ENCODE measurements at places on chromosomes 3 and 15.

DNA sequence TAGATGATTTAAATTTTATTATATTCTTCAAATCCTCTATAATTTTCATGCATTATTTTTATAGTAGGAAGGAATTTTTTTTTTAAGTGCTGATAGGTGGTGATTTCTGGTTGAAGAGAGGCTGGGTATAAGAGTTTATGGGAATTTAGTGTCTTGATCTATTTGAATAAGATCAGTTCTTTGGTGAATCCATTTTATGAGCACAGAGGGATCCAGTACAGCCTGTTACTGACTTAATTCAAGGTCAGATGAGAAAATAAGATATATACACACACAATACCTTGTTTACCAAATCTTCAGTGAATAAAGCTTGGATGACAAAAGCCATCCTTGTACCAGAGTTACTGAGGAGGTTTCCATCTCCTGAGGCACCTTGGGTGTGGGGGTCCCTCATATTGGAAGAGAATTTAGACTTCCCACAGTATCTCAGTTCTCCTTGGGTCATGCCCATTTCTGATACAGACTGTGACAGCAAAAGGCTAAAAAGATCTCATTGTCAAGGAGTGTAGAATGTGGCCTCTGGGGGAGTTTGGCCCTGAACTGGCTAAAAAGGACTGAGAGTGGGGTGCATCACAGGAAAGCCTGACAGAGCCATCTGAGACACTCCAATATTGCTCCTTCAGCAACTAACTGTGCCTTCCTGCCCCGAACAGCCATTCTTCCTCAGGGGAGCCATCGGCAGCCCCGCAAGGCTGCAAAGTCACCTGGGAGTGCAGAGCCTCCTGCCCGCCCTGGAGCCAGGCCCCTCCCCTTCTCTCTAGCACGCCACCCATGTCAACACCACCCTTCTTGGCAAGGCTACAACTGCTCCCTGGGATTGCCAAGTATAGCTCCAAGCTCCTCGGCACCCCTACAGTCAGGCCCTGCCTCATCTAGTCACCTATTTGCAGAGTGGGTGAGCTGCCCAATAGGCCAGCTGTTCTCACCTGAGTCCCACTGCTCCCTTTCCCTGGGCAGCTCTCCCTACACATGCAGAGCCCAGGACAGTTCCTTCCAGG lies 43.1 kb upstream of the HACD2 start:
- no peak for DNase-seq

- DNase-seq = no peak
Observed at GRCh38 chr15:91741986-91742385, 111.5 kb upstream of the SLCO3A1 start.

GRCh38 chr15:28017423-28017924 lies 81.6 kb downstream of the OCA2 start:
- DNase-seq = no peak

- DNase-seq = no peak
Observed at GRCh38 chr3:126758882-126759281, 54.8 kb downstream of the CHCHD6 start.

GRCh38 chr3:15367059-15367458 lies 34.7 kb upstream of the SH3BP5 start:
- DNase-seq = peak; percentile 30

DNA sequence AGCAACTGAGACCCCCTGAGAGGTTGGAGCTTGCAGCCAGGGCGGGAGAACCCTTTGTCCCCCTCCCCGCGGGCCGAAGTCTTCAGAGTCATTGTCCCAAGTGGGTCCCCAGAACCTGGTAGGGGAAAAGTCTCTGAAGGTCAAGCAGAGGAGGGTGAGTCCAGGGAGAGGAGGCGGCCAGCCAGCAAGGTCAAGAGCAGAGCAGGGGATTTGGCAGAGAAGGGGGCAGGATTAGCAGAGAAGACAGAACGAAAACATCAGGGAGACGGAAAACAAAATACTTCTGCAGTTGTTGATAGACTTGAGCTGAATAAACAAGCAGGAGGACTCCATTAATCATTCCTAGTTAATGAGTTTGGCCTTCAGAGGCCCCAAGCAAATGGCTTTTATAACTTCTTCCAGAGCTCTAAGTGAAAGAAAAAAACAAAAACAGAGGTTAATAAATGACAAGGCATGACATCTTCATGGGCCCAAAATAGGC lies 66.7 kb downstream of the GRIP2 start:
- DNase-seq = no peak

DNA sequence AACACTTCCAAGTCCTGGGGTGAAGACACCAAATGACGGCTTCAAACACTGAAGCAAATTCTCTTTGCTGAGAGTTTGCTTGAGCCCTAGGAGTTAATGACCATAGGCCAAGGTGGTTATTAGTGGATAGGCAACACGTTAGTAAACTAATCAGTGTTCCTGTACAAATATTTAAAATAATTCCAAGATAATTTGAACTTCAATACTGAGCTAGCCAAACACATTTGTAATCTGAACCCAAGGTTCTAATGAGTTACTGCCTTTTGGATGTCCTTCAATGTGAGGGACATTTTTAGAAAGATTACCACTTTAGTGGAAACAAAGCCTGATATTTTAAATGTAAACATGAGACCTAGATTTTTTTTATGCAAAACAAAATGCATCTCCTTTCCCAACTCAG lies 94.6 kb downstream of the THRB start:
- no peak for DNase-seq

DNA sequence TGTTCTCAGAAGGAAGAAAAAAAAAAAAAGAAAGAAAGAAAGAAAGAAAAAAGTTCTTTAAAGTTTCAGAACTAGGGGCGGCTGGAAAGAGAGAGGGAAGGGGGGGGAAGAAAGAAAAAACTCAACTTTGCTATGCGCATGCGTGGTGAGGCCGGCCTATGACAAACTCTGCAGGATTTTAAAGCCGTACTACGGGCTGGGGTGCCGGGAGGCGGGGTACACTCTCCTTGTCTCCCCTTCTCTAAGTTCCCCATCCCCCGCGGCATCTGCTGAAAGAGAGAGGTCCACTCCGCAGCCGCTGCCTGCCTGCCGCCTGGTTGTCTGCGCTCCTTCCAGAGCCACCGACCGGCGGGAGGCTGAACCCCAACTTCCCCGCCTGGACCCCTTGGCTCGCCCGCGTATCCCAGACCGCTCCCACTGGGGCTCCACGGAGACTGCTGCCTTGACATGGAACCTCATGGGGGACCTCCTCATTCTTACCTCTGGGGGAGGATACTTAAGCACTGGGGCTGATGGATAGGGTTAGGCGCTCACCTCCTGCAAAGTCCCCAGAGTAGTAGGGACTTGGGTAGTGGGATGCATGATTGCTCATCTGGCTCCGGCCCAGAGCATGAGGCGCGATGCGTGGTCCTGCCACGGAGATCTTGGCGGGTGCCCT lies 1.4 kb upstream of the WNT5A start:
- peak; percentile 95 for DNase-seq

DNA sequence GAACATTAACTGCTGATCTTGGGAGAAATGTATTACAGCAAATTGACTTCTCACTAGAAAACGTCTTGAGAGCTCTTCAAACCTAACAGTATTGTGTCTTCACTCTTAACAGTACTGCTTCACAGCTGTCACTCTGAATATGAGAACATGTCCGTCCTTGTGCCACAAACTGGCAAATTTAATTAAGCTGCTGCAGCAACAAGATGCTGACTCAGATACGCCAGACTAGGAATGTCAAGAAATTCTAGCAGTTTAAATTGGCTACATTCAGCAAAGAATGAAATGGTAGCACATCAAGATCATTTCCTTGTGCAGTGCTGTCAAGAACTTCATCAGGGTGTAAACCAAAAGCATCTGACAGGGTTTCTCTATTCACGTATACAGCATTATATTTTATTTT lies 7.6 kb downstream of the ICE2 start:
- no peak for DNase-seq

DNA sequence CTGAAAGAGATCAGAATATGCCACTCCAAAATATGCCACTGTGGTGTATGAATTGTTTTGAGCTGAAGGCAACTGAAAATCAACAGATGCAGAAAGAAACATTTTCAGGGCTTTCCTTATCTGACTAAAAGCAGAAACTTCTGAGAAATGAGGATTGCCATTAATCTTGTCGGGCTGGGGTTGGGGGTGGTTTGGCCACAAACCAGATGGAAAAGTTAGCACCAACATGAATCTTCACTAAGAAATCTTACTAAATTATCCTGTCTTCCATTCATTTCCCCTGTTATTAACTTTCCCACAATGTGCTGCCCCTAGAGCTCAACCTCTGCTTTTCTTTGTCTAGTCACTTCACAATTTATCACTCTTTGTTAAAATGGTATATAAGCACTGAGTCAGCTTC lies 229.9 kb upstream of the GADL1 start:
- peak; percentile 5 for DNase-seq

GRCh38 chr3:192802957-192803899 lies 75.9 kb upstream of the FGF12 start:
- peak; percentile 49 for DNase-seq

GRCh38 chr3:144437989-144438388 lies 466.4 kb downstream of the DIPK2A start:
- DNase-seq = no peak

DNA sequence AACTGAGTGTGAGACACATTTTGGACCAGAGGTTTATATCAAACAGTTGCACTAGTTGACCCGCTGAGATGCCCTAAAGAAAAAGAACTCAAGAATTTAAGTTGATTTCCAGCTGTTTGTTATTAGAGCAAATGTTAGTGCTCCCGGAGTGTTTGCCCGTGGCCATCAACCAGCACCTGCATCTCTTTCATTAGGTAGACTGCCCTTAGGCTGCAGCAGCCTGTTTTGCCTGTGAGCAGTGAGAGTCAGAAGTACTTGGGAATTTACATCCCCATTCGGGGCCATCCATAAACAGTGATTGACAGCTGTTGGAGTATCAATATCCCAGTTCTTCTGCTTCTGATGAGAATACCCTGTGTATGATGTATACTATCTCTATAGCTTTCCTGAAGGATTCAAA lies 492.6 kb downstream of the RBMS3 start:
- no peak for DNase-seq

DNA sequence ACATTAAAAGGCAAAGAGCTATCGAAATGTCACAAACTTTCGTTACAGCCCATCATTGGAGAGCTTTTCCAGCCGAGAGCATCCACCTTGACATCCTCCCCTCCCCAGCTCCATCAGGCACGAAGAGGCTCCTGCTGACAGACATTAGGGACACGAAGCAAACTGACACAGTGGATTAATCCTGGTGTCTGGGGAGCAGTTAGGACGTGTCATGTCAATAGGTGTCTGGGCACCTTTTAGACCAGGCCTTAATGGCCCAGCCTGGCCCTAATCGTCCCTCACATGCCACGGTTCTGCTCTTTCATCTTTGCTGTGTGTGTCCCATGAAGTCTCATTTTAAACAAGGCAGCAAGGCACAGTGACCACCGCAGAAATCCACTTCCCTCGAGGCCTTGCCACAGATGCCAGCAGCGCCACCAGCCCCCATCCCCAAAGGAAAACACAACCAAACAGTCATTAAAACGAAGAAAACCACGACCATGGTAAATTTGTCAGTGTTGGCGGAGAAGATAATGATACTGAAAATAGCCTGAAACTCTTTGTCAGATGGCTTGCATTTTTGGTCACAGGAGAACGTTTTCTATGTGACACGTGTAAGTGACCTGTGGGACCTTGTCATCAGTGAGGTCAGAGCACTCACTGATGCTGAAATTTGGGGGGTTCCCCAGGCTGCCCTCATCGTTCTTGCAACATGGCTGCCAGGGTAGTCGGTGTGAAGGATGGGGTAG lies 16.3 kb upstream of the PCSK6 start:
- no peak for DNase-seq

DNA sequence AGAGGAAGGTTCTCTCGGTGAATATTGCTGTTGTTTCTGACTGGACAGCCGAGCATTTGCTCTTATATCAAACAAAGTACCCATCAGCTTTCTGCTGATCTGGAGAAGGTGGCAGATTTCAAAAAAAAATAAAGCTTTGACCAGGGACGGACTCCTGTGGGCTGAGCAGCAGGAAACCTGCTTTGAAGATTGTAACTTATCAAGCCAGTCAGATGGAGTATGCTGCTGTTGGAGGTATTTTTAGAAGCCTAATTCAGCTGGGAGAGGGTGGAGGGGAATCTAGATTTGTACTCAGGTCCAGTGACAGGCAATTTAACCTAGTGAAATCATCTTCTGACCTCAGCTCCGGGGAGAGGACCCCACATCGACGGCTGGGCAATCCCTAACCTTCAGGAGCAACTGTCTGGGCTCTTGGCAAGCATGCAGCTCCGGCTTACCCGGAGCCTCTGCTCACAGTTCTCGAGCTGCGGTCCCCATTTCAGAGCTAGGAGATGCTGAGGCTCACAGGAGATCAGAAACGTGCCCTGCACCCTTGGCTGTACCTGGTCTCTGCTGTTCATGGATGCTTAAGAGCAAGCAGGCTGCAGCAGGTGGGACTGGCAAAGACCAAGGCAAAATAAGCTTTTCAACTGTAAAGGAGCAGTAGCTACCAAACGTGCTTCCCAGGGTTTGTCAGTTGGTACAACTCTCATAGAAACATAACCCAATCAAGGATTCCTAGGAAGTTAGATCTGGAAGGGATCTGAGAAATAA lies 89.3 kb upstream of the ST8SIA2 start:
- no peak for DNase-seq

DNA sequence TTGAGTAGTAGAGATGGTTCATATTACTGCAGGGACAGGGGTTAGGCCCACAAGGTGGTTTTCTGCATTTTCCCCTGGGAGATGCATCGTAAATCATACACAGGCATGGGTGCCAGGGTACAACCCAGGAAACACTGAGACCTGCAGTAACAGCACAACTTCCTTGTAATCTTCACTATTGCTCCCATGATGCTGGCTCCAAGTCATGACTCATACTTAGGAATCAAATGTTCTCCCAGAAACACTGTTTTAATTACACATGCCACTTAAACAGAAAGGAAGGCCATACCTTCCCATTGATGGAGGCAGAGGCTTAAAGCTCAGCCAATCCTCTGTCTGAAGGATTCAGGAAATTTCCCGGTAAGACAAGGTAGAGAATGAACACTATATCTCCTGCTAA lies 106.5 kb downstream of the ERC2 start:
- DNase-seq = no peak

GRCh38 chr3:188214442-188214841 lies 60.5 kb downstream of the LPP start:
- no peak for DNase-seq

DNA sequence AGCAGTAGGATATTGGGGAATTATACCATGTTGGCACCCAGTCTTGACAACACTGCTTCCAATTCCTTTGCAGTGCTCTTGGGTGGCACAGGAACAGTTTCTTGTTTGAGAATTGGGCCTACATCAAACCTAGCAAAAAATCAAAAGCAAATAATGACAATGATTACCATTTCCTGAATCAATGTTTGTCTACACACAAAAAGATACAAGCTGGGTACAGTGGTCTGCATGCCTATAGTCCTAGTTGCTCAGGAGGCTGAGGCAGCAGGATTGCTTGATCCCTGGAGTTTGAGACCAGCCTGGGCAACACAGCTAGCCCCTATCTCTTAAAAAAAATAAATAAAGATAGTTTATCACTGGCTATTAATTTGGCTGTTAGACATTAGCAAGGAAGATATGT lies 8.0 kb downstream of the MTFMT start:
- no peak for DNase-seq

Data from RPMI7951 (cell line).